ENCODE measurements at places on chromosomes 3 and 15.
A peak's percentile ranks its signal among the peaks of the same experiment; 100 is the strongest.

DNA sequence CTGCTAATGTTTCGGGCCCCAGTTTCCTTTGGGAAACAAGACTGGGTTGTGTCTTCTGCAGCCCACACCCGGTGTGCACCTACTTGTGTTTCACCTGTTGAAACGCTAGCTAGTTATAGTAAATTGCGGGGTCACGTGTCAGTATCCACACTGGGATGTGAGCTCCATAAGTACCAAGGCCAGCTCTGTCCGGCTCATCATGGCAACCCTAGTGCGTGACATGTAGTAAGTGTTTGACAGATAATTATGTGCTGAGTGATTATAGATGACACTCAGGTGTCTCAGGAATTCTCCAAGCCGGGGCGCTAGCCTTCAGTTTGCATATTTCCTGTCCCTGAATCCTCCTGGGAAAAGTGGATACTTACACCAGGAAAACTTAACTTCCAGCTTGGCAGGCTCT is 12.8 kb downstream of the APOD start:
- no peak for DNase-seq

DNA sequence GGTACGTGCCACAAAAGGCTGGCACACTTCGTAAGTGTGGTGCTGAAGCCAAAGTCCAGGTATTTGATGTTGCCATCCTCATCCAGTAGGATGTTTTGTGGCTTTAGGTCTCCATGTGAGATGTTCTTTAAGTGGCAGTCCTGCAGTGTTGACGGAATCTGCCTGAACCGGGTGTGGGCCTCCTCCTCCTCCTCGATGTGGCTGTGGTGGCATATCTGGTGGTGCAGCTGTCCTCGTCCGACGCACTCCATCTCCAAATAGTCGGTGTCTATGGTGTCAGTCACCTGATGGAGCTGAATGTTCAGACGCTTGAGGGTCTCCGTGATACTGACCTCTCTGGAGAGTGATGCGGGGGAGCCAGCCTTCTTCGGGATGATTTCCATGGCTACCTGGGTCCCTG is 30.5 kb upstream of the ACAD9 start:
- no peak for DNase-seq

GRCh38 chr15:31172606-31173005 is 71.1 kb upstream of the TRPM1 start:
- DNase-seq = no peak

- DNase-seq = no peak
These were observed 235.4 kb downstream of the FHIT start for GRCh38 chr3:61015859-61016258.

GRCh38 chr3:183211352-183211751 is 41.7 kb upstream of the B3GNT5 start:
- DNase-seq = no peak

GRCh38 chr15:52559575-52559974 is 9.3 kb downstream of the ARPP19 start:
- DNase-seq = peak; percentile 55

DNA sequence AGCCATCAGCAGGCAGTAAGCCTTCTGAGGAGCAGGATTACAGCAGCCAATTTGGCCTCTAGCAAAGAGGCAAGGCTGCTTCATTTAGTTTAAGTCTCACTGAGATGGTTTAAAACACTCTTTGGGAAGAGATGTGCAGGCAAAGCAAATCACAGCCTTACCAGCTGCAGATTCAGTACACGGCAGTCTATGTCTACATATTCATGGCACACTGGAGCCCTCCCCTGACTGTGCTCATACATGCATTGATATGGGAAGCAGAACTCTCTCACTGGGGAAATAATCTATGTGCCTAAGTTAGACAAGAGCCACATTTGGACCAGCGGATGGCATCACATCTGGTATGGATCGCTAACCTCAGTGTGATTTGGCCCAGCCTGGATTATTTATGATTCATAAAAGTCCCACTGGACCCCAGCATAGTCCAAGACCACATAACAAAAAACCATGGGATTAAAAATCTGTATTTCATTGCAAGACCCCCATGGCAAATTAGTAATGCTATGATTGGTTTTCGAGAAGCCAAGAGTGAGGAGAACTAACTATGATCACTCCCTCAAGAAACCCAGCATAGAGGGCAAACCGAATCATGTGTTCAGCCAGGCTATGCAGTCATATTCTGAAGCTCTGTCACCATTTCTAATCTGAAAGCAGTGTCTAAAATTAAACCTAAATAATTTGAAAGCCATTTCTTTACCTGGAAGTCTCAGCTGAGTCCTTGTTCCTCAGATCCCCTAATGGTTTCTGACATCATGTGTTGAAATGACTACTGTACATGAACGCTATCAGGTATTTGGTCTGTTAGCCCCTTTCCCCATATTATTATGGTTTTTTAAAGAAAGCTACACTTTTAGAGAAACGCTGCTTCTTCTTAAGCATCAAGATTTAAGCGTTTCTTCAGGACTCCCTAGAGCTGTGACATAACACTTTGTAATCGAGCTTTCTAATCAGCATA is 1.2 kb downstream of the PRICKLE2 start:
- peak; percentile 57 for DNase-seq

DNA sequence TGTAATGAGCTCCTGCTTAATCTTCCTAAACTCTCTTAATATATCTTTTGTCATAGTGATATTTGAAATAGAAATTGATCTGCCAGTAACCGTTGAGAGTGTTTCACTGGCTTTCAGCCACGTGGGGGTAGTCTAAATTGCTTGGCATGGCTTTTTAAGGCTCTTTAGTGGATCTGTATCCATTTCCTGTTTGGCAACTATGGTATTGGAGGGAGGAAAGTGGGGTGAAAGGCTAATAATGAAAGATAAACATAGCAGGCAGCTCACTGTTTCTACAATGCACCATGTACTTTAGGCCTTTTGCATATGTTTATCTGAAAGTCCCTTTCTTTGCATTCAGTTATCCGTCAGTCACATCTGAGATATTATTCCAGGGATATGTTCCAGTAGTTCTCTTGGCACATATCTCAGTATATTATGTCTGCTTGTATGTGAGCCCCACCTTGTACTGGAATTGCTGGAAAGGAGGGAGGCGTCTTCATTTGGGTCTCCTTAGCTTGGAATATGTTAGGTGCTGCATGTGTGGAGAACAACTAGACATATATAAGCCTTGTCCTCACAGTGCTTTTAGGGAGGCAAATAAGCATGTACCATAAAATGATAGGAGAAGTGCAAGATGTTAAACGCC is 10.8 kb downstream of the TOPAZ1 start:
- peak; percentile 4 for DNase-seq

GRCh38 chr3:66490214-66490613 is 10.6 kb downstream of the LRIG1 start:
- no peak for DNase-seq

GRCh38 chr15:44130778-44131177 is 64.3 kb downstream of the FRMD5 start:
- peak; percentile 28 for DNase-seq

- peak; percentile 36 for DNase-seq
These were observed 11.4 kb upstream of the SLC6A6 start for GRCh38 chr3:14391033-14391432.

- DNase-seq = no peak
These were observed 65.1 kb upstream of the CBLB start for GRCh38 chr3:105933871-105934270.

DNA sequence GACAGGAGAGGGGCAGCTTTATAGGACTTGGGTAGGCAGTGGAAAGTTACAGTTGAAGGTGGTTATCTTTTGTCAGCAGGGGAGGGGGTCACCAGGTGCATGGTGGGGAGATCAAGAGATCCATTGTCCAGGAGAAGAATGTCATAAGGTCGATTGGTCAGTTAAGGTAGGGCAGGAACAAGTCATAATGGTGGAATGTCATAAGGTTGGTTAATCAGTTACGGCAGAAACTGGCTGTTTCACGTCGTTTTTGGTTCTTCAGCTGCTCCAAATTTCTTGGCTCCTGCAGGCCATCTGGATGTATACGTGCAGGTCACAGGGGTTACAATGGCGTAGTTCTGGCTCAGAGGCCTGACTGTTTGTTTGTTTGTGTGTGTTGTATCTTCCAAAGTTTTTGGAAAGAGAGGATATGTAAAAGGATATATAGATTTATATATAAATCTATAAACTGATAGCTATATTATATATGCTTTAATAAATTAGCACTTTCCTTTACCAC is 565.1 kb downstream of the ZNF385D start:
- DNase-seq = no peak

DNA sequence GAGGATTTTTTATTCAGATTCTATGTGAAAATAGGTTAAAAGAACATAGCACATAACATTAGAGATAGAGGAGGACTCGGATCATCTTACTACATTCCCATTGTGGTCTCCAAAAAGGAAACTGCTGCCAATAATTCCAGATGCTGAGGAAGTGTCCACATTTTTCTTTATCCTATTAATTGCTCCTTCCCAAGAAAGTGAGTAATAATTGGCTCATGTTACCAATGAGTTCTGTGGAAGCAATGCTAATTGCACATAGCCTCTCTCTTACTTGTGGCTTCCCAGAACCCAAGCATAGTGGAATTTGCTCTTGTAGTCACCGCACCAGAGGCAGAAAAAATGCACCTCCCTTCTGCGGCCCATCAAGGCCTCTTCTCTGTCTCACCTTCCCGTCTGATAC is 208.4 kb downstream of the PLOD2 start:
- DNase-seq = peak; percentile 75

DNA sequence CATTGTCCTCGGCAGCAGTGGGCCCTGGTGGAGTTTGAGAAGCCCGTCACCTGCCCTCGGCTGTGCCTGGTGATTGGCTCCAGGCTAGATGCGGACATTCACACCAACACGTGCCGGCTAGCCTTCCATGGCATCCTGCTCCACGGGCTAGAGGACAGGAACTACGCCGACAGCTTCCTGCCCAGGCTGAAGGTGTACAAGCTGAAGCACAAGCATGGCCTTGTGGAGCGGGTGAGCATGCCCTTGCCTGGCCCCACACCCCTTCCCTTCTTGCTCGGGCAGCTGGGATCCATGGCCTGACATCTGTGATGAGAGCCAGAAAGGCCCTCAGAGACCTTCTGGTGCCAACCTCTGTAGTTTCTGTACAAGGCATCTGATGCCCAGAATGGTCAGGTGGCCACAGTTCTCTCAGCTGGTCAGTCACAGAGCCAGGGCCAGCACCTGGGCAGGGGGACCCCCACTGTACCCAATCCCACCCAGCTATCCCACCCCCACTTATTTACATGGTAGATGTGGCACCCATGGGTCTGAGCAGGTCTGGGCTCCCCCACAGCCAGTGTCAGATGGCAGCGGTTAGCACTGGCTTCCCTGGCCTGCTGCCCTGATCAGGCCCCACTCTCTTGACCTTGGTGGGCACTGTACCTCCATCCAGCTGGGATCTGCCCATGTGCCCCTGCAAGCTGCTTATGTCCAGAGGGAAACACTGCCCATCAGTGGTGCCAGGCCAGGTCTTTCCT is 124.9 kb downstream of the DNAJB8 start:
- no peak for DNase-seq

GRCh38 chr3:16332904-16333426 is 68.0 kb downstream of the OXNAD1 start:
- no peak for DNase-seq

DNA sequence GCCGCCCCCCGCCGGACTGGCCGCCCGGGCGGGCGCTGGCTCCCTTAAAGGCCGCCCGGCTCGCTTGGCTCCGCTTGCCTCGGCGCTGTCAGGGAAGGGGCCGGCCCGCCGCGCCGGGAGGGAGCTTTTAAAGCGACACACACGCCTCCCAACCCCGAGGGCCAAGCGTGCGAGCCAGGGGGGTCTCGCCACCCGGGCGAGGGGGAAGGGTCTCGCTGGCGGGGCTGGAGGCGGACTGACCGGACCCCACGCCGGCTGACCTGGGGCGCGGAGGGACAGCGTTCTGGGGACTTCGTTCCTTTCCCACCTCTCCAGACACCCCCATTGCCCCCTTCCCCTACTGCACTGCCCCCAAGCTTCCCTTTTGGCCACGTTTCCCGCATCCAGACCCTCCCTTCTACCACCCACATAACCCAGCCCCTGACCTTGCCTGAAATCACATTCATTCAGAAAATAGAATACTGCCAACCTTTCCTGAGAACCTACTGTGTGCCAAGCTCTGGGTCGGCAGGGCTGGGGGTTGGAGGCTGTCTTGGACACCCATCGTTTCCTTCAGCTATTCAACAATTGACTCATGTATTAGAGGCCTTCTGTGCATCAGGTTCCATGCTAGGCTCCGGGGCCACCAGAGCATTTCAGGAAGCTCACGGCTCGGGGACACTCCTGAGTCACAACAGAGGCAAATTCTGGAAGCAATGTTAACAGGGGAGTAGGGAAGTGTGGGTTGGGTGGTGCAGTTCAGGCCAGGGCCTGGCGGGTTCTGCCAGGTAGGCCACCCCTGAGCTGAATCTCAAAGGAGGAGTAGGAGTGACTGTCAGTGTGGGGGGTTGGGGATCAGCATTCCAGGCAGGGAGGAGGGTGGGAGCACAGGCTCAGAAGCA is at the start of gene INSYN1:
Gene INSYN1 (minus strand): TSS at position 102 of the 881 bp plus-strand sequence. CDS start 2,221 bp downstream, outside the sequence.
- DNase-seq = peak; percentile 18

DNA sequence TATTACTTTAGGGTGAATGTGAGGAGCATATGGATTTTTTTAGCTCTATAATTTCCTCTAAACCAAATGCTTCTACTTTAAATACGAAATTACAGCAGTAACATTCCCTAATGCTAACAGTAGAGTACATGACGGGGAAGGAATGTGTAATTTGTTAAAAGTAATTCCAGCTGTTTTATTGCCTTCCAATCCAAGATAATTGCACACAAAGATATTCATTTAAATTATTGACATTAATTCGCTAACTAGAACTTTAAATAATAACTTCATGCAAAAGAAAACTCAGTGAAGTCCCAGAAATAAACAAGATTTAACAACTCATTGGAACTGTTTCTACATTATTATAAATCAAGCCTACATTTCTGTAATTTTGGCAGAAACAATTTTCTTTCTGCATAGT is 261.4 kb upstream of the CFAP20DC start:
- no peak for DNase-seq

- DNase-seq = peak; percentile 6
These were observed 73.9 kb downstream of the RNF13 start for GRCh38 chr3:149886957-149887356.

DNA sequence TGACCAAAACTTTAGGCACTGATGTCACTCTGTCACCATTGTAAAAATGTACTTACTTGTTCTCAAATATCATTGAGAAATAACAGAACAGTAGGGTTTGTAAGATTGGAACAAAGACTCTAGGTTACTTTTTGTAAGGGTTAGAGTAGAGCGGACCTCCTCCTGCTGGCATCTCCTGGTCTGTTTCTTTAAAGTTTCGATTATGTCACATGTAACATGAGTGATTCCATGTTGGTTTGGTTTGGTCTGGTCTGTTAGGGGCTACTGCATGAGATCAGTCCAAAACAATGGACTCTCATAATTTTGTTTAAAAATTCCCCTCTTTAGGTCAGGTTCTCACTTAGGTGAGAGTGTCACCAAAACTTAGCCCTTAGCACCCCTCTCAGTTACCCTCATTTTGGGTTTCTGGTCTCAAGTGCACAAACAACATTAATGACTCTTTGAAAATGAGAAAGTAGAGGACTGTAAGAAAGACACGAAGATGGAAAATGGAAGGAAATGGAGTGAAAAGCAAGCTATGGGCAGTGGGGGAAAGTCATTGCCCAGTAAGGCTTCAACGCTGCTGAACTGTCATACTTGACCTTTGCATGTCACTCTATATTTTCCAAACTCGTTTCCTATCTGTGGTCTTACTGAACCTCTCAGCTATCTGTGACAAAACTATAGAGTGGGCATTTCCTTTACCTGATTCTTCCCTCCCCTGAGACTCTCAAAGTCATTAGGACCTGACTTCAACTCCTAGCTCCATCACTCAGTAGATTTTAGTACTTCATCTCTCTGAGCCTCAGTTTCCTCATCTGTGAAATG is 52.7 kb downstream of the LDHAL6B start:
- DNase-seq = no peak

- no peak for DNase-seq
These were observed 196.6 kb downstream of the TPRG1 start for GRCh38 chr3:189368384-189368783.

All from ELR (cell line).